Posterior cingulate gyrus (tissue), 11 donors: ENCODE measurements at places on chromosomes 1 and 21.

DNA sequence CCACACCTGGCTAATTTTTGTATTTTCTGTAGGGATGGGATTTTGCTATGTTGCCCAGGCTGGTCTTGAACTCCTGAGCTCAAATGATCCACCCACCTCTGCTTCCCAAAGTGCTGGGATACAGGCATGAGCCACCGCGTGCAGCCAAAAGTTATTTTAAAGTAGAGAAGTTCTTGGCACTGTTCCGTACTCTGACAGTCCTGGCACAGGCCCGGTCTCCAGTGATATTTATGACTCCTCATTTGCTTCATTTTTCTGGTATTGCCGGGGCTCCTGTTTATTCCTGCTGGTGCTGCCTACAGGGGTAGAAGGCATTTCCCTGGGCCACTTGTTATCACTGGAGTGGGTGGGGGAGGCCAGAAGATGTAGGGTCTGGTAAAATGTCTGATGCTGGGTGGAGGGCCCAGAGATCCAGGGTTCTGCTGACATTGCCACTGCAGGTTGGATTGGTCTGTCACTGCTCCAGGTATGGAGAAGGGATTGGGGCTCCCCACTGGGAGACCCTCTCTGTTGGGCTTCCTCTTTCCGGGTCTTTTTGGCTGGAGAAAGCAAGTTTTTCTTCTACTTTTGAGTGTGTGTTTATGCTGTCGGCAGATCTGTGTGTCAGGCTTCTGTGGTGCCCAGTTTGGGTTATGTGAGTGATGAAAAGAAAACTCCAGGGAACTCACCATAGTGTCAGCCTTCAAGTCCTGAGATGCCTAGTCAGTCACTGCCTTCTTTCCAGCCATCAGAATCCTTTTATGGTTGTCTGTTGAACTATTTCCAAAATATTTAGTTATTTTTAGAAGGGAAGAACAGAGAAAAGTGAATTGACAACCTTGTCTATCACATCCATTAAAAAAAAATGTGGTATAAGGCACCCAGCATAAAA lies 4.5 kb downstream of the MROH7 start:
- DNase-seq, result no peak

DNA sequence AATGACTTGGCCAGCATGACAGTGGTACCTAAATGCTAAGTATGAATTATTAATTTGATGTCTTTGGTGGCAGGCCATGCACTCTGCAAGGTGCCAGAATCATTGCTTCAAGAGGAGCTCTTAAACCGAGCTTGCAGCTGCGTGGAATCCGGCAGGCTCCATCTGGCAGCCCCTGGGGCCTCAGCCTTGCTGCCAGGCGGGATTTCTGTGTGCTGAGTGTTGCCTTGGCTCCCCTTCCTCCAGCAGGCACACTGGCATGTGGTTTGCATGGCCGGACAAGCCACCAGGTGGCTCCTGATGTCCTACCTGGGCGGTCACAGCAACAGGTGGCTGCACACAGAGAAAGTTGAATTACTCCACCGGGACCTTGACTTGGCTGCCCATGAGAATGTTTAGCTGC lies 155.4 kb downstream of the URB2 start:
- DNase-seq, result no peak

DNA sequence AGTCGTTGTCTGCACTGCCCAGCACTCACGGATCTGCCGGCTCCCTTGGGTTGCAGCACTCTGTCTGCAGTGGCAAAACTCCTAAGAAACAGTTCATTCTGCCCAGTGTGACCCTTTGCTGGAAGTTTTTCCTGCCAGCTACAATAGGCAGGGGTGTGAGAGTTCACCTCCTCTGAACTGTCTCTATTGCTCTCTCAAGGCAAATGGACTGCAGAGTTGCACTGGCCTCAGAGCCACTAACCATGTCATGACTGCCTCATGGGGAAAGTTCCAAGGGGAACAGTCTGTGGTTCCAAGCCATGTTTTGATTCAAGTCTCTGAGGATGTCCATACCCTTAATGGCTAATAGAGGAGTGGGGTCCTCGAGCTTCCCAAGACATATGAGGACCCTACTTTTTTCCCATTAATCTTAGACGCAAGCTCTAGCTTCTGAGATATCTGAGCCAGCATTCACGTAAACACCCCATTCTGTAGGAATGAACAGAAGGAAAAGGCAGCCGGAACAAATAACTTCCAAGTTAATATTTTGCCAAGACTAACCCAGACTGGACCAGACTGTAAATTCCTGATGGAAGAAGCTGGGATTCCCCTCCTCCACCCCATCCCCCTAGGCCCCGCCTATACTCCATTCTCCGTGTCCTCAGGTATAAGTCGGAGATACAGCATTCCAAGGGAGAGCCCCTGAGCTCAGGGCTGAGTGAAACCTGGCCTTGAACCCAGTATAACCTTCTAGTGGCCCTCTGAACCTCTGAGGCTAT lies 93.8 kb upstream of the AKT3 start:
- DNase-seq, result no peak

DNA sequence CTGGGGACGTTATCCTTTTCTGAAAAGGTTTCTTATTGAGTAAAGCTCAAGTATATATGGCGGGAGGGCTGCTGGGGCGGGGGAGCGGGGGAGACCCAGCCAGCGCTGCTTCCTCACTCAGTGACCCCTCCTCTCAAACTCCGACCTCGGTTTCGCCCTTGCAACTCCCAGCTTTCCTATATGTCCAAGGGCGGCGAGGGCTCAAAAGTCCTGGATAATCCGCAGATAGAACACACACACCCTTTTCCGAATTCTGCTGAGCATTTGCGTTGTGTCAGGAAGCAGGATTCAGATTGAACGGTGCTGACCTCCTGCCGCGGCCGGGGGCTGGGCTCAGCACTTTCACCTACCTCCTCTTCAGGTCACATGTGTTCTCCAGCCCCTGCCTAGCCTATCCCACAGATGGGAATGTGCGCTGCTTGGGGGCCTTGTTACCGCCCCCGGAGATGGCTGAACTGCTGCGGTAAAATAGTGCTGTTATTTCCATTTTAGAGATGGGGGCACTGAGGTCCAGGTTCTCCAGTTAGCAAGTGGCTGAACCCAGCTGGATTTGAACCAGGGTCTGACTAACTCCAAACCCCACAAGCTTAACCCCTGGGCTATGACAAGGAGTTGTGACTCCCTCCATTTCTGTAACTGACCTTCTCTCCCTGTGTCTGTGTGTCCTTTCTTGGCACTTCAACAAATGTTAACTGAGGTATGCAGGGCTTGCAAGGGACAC lies 795 bp upstream of the AHDC1 start:
- no peak for DNase-seq

DNA sequence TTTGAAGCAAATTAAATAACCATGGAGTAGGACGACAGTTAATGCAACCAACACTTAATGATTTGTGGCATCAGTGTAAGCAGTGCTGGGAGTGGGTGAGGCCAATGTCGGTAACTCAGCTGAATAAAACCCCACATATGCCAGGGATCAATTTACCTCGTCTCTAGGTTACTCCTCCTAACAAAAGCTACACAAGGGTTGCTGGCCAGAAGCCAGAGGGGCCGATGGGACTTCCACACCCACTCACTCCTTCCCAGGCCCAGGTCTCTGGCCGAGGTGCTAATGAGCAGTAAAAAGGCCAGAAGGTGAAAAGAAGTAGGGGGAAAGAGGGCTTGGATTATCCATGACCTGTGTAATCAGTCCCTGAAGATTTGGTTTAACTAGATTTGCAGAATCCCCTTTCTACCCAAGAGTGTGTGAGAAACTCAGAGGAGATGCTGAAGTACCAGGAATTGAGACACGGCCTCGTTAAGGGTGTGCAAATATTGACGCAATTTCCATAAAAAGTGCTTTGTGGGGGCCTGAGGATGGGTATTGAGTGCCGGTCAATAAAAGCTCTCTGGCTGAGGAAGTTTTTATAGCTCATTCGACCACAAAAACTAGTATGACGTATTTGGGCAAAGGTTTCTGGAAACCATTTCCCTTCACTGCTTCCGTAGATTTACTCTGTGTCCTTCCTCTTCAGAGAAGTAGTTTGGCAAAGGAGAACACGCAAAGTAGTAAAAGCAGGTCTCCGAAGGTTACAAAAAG lies 145.5 kb downstream of the TBX15 start:
- DNase-seq, result no peak
